NCI-H2029 treated with DMSO at 0.1 percent for 48 hours (cell line): ENCODE measurements at places on chromosomes 6 and 20.

DNA sequence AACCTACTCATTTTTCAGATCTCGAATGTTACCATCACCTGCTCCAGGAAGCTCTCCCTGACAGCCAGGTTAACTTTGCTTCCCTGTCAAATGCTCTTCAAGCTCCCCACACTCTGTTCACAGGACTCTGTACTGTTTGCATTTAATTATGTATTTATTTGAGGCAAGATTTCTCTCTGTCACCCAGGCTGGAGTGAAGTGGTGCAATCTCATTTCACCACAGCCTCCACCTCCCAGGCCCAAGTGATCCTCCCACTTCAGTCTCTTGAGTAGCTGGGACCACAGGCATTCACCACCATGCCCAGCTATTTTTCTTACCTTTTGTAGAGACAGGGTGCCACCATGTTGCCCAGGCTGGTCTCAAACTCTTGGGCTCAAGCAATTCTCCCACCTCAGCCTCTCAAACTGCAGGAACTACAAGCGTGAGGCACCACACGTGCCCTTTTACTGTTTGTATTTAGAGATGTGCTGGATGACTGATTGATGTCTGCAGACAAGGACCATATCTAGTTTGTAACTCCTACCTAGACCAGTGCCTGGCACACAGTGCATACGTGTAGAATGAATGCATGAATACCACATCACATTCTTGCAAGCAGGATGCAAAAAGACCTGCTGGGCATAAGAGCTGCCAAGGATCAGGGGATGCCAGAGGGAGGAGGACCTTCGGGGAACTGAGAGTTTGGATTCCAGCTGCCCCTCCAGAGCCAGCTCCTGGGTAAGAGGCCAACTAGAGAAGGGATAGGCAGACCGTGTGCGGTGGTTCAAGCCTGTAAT lies 15.6 kb upstream of the CBFA2T2 start:
- peak; percentile 69 for DNase-seq

DNA sequence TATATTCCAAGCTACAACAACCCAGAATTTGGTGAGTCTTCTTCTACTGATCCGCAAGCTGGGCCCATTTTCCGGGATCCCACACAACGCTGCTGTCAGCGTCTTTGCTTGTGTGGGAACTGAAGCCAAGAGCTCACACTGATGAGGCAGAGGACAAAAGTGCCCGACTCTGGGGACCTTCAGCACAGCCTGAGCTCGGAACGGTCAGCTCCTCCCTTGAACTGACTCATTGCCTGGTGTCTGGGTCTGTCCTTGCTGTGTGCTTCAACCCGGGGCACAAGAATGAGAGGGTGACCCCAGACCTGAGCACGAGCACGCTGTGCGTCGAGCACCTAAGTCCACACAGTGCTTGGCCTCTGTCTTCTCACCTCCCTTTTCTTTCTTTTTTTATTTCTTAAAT lies 33.5 kb downstream of the DACT2 start:
- DNase-seq: no peak

DNA sequence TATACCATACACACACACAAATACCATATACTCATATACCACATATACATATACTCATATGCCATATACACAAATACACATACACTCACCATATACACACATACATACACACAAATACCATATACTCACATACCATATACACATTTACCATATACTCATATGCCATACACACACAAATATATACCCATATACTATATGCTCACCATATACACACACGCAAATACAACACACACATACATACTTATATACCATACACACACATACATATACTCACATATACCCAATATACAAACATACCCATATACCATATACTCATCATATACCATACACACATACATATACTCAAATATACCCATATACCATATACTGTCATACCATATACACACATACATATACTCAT lies 99.2 kb downstream of the ZMYND8 start:
- no peak for DNase-seq

- DNase-seq: no peak
Observed at GRCh38 chr6:12294851-12295536, 4.8 kb downstream of the EDN1 start.

GRCh38 chr6:105935416-105935815 lies 150.7 kb upstream of the PRDM1 start:
- no peak for DNase-seq

DNA sequence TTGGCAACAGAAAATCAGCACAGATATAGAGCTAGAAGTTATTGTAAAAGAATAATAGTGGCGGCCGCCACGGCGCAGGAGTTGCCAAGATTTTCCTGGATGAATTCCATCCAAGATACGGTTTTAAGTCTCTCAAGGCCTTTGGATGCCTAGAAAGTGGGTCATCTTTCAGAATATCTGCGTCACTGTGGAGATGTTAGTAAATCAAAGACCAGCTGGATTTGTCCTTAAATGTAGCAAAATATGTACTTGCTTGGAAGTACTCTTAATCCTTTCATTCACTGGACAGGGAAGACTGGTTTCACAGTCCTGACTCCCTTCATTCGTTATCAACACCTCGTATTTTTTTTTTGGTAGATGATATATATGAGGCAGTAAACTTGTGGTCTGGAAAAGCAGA lies 83.0 kb downstream of the SLC22A3 start:
- no peak for DNase-seq

DNA sequence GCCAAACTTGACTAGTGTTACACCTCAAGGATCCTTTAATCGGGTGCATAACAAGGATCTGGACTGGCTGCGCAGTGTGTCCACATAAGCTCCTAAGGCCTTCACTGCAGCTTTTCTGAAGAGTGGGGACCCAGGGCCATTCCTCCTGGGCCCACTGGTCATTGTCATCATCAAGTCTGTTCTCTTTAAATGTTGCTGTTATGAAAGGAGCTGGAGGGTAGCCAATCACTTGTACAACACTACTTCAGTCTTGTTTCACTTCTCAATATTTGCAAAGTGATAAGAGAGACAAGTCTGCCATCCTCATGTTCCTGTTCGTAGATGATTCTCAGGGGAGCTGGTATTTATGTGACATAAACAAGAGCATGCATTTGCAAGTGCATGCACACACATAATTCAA lies 149.8 kb downstream of the SYNDIG1 start:
- peak; percentile 41 for DNase-seq

DNA sequence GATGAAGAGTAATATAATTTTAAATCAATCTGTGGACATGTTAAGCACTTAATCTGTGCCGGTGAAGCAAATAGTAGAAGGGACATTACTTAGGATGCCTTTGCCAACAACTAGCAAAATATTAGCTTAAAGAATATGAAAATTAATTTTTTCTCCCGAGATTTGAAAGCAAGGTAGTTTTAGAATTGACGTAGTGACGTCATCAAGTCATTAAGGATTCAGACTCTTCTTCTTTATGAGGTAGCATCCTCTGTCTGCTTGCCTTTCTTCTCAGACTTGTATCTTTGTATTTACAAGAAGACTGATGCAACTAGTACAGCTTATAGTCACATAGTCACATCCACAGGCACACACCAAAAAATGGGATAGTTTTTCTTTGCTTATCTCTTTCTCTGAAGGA lies 374.4 kb downstream of the MMUT start:
- DNase-seq: no peak

DNA sequence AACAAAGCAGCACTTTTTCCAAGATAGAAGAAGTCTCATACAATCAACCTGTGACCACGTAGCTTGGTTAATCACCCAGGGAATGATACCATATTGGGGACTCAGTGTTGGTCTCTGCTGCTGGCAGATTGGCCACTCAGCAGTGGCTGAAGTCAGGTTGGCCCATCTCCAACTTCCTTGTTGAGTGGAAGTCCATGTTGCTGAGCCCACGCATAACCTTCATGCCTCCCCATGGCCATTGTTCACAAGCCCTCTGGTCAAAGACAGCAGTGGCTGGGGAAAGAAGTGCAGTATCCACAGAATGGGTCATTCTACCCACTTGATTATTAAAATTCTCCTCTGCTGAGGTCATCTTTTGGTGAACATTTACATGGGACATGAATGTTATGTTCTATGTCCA lies 38.5 kb downstream of the PKIB start:
- no peak for DNase-seq

GRCh38 chr20:39395478-39396291 lies 433.5 kb downstream of the DHX35 start:
- no peak for DNase-seq

- DNase-seq: no peak
Observed at GRCh38 chr20:12056839-12057238, 139.1 kb downstream of the BTBD3 start.

DNA sequence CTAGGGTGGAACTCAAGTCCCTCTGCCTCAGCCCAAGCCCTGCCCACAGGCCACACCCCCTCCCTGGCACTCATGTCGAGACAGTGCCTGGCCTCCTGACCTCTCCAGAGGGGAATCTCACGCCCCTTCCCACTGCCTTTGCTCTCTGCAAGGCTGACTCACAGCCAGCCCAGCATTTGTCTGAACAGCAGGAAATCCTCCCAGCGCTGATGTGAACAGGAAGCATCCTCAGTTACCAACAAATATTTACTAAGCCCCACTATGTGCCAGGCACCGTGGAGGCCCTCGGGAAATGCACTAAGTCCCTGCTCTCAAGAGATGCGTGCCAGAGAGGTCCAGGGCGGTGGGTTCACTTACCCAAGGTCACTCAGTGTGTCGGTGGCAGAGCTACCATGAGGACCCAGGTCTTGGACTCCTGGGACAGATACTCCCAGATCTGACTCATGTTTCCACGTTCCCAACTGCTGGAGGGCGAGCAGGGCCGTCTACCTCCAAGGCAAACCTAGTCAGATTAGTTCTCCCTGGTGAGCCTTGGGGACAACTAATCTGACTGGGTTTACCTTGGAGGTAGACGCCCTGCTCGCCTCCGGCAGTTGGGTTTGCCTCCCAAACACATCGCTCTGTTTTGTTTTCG lies 7.8 kb downstream of the ADA start:
- DNase-seq: no peak

DNA sequence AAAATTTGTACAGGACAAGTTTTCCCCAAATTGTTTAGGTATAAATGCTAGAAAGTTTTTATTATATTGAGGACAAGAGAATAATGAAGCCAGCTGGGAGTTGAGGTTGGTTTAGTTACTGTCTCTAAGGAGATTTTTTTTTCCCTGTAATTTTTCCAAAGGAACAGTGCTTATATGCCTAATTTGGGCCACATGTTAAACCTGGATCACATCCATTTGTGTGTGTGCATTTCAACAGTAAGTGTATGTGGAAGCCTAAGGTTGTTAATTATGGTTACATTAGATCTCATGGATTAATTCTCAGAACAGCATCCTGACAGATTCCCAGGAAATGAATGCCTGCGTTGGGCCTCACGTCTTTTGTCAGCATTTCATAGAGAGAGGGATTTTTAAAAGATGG lies 4.5 kb downstream of the IGF2R start:
- DNase-seq: no peak

DNA sequence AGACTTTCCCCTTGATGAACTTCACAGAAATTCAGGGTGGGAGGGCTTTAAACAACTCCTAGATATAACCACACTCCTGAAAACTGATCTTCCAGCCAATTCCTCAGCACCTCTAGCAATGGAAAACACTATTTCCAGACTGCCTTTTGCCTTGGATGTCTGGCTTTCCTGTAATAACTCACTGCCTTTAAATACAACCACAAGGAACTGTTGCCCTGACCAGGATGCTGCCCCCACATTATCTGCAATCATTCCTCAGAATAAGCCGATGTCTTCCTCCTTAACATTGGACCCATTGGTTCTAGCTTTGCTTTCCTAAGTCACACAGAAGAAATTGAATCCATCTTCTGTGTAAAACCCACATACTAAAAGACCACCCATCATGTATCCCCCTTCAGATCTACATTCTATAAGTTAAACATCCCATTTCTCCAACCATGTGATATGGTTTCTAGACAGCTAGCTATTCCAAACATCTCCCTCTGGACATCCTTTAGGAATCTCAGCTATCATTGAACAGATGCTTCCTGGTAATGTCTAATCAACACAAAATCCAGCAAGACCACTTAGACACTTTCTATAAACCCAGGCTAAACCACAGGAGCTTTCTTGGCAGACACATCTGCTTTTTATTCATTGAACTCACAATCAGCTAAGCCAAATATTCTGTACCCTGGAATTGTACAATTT lies 95.9 kb upstream of the KCNQ5 start:
- DNase-seq: no peak

DNA sequence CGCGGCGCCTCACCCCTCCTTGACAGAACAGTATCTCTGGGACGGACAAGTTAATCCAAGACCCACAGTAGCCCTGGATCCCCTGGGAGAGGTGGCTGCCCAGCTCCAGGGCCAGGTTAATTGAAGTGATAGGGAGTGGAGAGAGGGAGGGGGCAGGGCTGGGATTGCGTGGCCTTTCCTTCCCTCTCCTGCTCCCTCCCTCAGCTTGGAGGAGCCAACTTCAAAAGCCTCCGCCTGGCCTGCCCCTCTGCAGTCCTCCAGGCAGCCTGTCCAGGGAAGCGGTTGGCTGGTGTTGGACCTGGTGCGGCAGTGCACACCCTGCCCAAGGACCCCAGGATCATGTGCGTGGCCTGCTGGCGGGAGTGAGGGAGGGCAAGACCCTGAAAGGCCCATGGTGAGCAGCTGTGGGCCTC lies at the start of gene C20orf204:
Gene C20orf204, plus strand, starts transcription at position 250 of the 413 bp plus-strand sequence. Its CDS starts 142 bp downstream, at position 392.
- no peak for DNase-seq

DNA sequence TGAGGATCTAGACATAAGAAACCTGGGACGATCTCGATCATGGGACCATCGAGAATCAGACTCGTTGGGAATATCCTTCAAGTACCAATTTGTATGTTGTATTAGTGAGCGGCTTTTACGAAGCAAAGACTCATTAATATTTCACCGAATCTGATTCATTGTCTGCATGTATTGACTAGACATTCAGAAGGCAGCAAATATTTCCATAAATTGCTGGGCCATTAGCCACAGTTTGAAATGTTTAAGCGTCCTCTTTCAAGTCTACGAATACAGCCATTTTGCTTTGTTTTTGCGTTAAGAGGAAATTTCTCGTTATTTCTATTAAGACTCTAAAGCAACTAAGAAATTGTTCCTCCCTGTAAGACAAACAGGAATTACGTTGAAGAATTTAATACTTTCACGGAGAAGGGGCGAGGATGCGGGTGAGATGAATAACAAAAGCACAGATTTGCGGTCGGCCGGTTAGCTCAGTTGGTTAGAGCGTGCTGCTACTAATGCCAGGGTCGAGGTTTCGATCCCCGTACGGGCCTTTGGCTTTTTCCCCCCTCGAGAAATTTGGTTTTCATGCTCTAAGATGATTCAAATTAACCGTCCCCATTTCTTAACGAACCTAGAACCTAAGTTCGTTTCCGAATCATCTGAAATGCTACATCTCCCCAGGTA lies 18.5 kb downstream of the POM121L2 start:
- DNase-seq: no peak

GRCh38 chr20:25247518-25247955 lies 348 bp upstream of the PYGB start:
- no peak for DNase-seq

- no peak for DNase-seq
Observed at GRCh38 chr6:62272114-62272513, 13.9 kb downstream of the KHDRBS2 start.

- DNase-seq: no peak
Observed at GRCh38 chr6:144745439-144745838, 460.3 kb downstream of the UTRN start.

- no peak for DNase-seq
Observed at GRCh38 chr6:41199552-41200246, 1.2 kb downstream of the TREML2 start.
